Epithelial cell of esophagus (primary cell): ENCODE measurements at places on chromosomes 11 and 22.
A peak's percentile ranks its signal among the peaks of the same experiment; 100 is the strongest.

DNA sequence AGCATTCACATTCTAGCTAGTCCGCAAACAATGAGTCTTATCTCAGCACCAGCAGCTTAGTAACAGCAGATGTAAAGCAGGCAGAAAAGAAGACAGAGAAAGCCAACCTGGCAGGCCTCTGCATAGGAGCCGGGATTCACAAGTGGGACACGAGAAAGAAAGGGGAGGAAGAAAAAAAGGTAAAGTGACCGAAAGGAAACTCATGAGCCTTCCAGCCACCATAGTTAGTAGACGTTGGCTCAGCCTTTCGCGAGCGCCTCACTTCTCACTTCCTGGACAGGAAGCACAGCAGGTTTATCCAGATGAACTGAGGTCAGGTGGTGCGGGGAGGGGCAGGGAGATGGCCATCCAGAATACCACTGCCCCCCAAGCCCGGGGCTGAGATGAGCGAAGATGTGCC is 19.7 kb upstream of the KAT5 start:
- peak; percentile 26 for DNase-seq

- no peak for DNase-seq
These were observed 56.4 kb downstream of the ARFGAP3 start for GRCh38 chr22:42800451-42801251.

GRCh38 chr11:134901955-134902918 is 490.2 kb upstream of the B3GAT1 start:
- no peak for DNase-seq

GRCh38 chr22:49150801-49151221 is 676.9 kb downstream of the BRD1 start:
- no peak for DNase-seq

- DNase-seq, result no peak
These were observed 4.8 kb downstream of the SMIM38 start for GRCh38 chr11:69160296-69161116.

DNA sequence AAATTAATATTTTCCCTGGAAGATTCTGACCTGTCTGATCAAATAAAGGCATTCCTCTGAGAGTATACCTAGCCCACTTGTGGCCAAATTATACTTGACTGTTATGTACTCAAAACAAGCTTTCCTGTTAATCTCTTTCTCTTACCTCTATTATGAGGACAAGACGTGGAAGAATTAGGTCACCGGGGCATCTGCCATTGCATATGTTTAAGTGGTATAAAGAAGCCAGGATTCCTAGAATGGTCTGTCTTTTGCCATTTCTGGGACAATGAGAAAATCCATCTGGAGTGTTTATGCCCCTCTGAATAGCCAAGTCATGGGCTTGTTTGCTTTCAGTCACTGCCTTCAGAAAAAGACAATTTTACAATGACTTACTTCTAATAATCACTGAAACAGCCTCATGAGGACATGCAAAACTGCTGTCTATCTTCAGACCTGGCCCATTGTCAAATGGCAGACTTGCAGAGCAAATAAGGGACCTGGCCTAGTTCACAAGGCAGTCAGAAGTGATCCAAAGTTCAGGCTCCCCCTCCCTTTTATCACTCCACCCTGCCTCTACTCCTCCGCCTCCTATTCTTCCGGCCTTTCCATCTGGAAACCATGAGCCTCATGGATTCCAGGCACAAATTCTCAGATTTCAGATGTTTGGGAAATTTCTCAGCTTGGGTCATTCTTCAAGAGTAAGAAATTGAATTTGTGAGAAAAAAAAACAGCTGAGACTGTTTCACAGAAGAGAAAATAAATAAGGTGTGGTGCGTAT is 128.1 kb upstream of the LDLRAD3 start:
- DNase-seq, result no peak

GRCh38 chr11:123407130-123407995 is 22.7 kb upstream of the GRAMD1B start:
- DNase-seq, result peak; percentile 81

- peak; percentile 61 for DNase-seq
These were observed 45.1 kb upstream of the LMO2 start for GRCh38 chr11:33936725-33937604.

DNA sequence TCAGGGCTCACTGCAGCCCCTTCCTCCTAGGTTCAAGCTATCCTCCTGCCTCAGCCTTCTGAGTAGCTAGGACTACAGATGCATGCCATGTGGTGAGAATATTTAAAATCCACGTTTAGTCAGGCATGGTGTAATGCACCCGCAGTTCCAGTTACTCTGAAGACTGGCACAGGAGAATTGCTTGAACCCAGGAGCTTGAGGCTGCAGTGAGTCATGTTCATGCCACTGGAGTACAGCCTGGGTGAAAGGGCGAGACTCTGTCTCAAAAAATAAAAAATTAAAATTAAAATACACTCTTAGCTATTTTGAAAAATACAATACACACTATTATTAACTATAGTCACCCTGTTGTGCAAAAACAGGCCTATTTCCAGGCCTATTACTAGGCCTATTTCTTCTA is 38.4 kb downstream of the NOX4 start:
- peak; percentile 9 for DNase-seq

- DNase-seq, result no peak
These were observed 38.5 kb downstream of the IGHMBP2 start for GRCh38 chr11:68942095-68942620.

DNA sequence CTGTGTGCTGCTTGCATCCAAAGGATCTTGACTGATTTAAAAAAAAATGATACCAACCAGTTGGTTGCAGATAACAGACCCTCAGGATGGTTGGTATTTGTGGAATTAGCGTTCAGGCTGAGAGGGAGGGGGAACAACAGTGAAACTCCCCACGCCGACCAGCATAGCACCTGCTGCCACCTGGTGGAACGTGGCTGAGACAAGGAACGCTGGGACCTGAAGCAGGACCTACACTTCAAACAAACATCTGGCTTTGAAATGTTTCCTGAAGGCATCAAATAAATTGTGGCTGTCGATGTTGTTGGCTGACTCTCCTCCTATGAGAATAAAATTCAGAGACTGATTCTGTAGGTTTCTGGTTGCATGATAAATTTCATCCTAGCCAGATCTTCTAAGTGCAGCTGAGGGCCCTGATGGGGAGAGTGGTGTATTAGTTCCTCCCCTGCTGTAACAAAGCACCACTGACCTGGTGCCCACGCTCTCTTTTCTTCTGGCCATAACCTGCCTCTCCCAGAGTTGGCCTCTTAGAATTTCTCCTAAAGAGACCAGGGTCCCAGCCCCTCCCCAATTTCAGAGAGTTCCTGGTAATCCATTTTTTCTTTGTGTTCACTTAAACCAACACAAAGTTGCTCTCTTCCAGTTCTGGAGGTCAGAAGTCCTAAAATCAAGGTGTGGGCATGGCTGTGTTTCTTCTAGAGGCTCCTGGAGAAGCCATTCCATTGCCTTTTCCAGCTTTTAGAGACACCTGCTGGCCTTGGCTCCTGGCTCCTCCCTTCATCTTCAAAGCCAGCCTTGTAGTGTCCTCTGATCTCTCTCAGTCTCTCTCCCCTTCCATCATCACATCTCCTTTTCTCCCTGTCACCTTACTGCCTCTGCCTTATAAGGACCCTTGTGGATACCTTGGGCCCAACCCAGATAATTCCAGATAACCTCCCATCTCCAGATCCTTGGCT is 17.3 kb downstream of the APOL2 start:
- peak; percentile 70 for DNase-seq

GRCh38 chr22:48669986-48670716 is 1157.5 kb downstream of the BRD1 start:
- no peak for DNase-seq

- no peak for DNase-seq
These were observed 423.7 kb upstream of the CADM1 start for GRCh38 chr11:115927823-115928329.

DNA sequence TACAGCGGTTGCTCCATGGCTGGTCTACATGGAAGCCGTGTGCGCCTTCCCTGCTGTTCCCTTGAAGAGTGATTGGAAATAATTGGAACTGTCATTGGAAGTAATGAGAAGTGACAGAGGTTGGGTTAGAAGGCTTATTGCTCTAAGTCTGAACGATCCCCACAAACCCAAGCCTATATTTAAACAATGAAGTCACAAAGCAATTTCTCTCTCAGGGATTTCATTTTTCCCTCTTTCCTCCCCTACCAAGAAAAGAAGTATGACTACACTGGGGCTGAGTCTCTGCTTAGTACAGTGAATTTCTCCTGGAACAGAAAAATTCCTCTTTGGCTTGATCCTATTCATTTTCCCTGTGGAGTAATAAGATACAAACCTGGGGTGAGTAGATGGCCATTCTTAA is 7.8 kb downstream of the CLMP start:
- no peak for DNase-seq

GRCh38 chr11:59676205-59676604 is 7.4 kb upstream of the PATL1 start:
- no peak for DNase-seq

- no peak for DNase-seq
These were observed 21.9 kb upstream of the TMPRSS4 start for GRCh38 chr11:118054712-118055640.

DNA sequence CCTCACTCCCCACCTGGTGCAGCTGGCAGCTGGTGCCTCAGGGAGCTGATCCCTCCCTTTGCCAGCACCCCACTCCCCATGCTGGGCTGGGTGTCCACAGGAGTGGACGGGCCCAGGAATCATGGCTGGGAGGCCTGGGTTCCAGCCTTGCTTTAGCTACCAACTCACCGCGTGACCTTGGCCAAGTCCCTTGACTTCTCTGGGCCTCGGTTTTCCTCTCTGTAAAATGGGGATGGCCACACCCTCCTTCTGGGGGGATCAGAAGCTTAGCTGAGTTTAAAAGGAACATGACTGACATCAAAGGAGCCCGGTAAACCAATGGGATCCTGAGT is 116.9 kb downstream of the KIAA1671 start:
- DNase-seq, result no peak

DNA sequence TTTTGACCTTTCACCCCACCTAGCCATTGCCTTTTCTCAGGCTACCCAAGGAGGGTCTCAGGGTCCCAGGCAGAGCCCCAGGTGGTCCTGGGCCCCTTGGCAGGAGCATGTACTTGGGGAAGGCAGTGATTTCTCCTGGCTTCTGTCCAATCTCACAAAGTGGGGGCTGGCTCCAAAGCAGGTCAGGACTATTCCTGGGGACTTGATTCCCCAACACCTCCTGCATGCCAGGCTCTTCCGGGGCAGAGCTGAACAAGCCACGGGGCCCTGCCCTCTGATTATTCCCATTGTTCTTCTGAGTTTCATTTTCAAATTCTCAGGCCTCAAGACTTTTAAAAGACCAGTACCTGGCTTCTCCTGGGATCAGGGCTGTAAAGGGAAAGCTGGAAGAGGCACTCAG is 1.5 kb upstream of the TCF20 start:
- DNase-seq, result no peak

- peak; percentile 94 for DNase-seq
These were observed 272.8 kb downstream of the FAM76B start for GRCh38 chr11:95516786-95517185.

GRCh38 chr22:43889860-43890253 is 2.0 kb downstream of the PNPLA5 start:
- DNase-seq, result peak; percentile 47

DNA sequence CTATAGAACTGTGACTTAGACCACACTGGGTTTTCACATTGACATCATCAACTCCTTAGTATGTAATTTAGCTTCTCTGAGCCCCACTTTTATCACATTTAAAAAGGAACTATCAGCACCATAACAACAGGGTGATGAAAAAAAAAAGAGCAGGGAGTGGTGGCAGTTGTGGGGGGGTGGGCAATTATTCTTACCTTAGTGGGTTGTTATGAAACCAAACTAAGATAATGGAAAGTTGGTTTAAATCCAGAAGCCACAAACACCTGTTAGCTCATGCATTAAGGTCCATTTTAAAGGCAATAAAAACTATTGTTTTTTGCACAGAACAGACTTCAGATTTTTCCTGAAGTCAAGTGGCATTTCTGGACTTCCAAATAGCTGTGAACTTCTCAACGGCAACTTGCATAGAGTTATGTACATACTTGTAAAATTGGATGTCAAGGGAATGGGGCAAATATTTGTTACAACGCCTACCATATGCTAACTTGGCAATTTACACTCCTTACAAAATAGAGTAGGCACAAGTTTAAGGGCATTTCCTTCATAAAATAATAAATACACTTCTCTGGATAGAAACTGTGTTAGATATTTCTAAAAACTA is 793.6 kb downstream of the DLG2 start:
- no peak for DNase-seq

DNA sequence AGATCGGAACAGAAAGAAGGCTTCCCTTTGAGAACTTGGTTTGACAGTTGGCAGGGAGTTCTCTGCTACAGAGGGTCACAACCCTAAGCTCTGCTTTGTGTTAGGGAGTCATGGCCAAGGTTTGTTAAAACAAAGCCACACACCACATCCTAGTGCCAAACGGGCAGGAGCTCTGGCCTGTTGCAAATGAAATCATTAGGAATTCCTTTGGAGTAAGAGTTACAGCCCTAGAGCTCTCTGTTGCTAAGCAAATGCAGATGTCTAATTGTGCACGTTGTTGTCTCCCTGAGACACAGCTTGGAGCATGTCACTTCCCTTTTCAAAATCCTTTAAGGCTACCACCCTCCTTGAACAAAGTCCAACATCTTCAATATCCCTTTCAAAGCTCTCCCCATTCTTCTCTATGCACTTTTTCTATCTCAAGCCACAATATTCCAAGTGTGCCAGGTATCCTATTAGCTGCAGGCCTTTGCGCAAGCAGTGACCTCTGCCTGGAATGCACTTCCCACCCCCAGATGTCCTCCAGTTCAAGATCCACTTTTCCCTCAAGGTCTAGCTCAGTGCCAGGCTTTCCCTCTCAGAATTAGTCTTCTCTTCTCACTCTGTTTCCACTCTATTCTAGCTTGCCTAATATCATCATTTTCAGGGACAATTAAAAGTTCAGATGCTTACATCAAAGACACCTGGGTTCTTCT is 253.7 kb upstream of the POU2AF2 start:
- no peak for DNase-seq

GRCh38 chr22:20963201-20964052 is 3.6 kb upstream of the AIFM3 start:
- no peak for DNase-seq

DNA sequence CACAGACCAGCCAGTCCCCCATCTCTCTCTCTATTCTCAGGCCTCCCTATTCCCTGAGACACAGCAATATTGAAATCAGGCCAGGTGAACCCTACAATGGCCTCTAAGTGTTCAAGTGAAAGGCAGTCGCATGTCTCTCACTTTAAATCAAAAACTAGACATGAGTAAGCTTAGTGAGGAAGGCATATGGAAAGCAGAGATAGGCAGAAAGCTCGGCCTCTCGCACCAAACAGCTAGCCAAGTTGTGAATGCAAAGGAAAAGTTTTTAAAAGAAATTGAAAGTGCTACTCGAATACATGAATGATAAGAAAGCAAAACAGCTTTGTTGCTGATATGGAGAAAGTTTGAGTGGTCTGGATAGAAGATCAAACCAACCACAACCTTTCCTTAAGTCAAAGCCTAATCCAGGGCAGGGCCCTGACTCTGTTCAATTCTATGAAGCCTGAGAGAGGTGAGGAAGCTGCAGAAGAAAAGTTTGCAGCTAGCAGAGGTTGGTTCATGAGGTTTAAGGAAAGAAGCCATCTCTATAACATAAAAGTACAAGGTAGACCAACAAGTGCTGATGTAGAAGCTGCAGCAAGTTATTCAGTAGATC is 19.8 kb upstream of the MPZL2 start:
- no peak for DNase-seq

GRCh38 chr11:85379066-85379465 is 248.1 kb downstream of the DLG2 start:
- no peak for DNase-seq

GRCh38 chr11:119382101-119382500 is 611 bp upstream of the USP2 start:
- no peak for DNase-seq
